ENCODE measurements at places on chromosomes 12 and 14.

DNA sequence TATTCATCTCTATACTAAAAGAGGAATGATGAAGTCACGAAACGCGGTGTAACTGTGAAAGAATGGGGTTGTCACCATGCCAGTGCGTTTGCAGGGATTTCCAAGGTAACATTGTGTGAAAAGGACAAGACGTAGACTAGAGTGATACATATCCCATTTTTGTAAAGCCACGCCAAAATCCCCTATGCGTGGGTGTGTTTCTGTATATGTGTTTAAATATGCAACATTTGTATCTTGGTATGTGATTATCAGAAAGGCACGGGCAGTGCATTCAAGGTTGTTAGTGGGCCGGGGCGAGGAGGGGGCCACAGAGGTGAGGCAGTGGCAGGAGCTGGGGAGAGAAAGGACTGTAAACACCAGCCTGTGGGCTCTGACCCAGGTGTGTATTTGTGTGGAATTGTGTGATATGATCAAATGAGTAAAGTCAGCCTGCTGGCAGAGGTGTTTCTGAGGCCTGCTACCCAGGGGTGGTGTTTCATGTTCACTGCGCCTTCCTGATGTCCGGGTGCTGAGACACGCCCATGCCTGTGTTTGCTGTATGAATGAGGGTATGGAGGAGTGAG is 137.8 kb downstream of the ADGRD1 start:
- no peak for DNase-seq

DNA sequence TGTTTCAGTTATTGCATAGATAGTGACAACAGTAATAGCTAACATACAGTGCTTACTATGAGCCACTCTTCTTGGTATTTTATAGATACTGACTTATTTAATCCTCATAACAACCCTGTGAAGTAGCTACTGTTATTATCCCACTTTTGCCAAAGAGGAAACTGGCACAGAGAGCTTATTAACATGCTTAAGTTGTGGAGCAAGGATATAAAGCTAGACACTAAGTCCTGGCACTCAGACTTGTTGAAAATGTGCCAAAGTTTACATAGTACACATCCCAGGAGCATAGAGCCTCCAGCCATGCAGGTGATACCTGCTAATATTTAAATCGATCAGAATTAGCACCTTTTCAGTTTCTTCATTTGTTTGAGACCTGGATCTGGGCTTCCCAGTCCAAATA is 41.8 kb downstream of the VEZT start:
- no peak for DNase-seq

- no peak for DNase-seq
These were observed 191.2 kb upstream of the DIO3 start for GRCh38 chr14:101369916-101370592.

- DNase-seq = peak; percentile 83
These were observed at the start of gene EVL for GRCh38 chr14:100065111-100065871. TSS of gene EVL (plus strand) at chr14:100065422. CDS start at chr14:100065501, 79 bp downstream.

GRCh38 chr12:118560733-118561132 is 184.4 kb downstream of the SUDS3 start:
- no peak for DNase-seq

GRCh38 chr14:89509891-89510290 is 92.9 kb upstream of the FOXN3 start:
- DNase-seq = no peak

GRCh38 chr12:40344312-40344711 is 119.5 kb downstream of the LRRK2 start:
- no peak for DNase-seq

GRCh38 chr12:12612358-12612757 is 682 bp downstream of the CREBL2 start:
- DNase-seq = no peak

DNA sequence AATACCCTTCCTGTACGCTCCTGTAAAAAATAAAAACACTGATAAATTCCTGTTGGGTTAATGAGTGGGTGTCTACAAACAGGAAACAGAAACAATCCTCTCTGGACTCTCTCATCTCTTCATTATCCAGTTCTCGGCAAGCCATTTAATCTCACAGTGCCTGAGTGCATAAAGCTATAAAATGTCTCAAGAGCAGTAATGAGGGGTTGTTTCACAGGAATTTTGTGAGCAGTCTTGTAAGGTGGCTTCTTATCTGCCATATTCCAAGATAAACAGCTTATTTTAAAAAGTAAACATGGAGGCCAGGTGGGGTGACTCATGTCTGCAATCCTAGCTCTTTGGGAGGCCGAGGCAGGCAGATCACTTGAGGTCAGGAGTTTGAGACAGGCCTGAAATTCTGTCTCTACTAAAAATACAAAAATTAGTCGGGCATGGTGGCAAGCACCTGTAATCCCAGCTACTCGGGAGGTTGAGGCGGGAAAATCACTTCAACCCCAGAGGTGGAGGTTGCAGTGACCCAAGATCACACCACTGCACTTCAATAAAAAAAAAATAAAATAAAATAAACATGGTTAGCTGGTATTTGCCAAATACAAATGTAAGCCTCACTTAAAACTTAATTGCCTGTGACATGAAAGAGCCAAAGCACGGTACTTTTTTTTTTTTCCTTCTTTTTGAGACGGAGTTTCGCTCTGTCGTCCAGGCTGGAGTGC is 54.0 kb downstream of the CLIP1 start:
- DNase-seq = no peak

GRCh38 chr14:44699391-44699790 is 192.3 kb upstream of the FSCB start:
- DNase-seq = no peak

DNA sequence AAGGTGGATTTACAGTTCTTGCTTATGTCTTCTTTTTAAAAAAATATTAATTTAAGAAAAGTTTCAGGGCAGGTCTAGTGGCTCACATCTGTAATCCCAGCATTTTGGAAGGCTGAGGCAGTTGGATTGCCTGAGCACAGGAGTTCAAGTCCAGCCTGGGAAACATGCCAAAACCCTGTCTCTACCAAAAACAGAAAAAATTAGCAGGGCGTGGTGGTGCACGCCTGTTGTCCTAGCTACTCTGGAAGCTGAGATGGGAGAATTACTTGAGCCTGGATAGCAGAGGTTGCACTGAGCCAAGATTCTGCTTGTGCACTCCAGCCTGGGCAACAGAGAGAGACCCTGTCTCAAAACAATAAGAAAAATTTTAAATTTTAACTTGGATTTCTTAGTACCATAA is 5.4 kb upstream of the TAS2R46 start:
- no peak for DNase-seq

- DNase-seq = peak; percentile 3
These were observed 2.7 kb downstream of the PTHLH start for GRCh38 chr12:27969624-27970400.

DNA sequence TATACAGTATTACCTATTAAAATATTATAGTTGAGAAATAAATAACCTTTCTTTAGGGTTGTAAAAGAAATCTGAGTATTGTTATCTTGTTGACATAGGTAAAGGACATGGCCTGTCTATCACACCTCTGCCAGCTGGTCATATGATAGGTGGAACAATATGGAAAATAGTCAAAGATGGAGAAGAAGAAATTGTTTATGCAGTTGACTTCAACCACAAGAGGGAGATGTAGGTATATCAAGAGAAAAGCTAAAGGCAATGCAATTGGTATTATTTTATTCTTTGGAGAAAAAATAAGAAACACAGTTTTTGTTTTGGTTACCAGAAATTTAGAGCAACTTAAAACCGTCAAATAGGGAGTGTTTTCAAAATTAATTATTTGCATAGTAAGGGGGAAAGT is 13.5 kb downstream of the CPSF2 start:
- DNase-seq = no peak

DNA sequence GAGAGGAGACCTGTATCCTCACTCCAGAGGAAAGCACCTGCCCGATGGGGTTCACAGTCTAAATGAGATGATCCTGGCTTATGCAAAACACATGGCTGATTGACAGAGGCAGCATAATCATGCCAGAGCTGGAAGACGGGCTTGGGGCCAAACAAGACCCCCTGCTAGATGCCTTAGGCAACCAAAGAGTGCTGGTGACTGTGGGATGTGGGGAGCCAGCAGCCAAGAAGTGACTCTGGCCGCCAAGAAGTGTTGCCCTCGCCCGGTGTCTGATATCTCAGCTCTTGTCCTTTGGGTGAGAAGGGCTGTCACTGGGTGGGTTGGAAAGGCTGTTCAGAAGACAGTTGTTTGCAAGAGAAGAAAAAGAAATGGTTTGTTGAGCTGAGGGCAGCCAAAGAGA is 56.7 kb downstream of the PLEKHG3 start:
- no peak for DNase-seq

- DNase-seq = no peak
These were observed 205.2 kb upstream of the GRIP1 start for GRCh38 chr12:66884091-66884490.

GRCh38 chr12:76713130-76713529 is 50.8 kb upstream of the ZDHHC17 start:
- DNase-seq = no peak

- no peak for DNase-seq
These were observed 252.1 kb upstream of the RTL1 start for GRCh38 chr14:101155575-101155974.

- DNase-seq = no peak
These were observed 45.1 kb upstream of the SYCP3 start for GRCh38 chr12:101784376-101784775.

GRCh38 chr12:3492793-3493042 is 1.7 kb downstream of the PRMT8 start:
- DNase-seq = no peak

DNA sequence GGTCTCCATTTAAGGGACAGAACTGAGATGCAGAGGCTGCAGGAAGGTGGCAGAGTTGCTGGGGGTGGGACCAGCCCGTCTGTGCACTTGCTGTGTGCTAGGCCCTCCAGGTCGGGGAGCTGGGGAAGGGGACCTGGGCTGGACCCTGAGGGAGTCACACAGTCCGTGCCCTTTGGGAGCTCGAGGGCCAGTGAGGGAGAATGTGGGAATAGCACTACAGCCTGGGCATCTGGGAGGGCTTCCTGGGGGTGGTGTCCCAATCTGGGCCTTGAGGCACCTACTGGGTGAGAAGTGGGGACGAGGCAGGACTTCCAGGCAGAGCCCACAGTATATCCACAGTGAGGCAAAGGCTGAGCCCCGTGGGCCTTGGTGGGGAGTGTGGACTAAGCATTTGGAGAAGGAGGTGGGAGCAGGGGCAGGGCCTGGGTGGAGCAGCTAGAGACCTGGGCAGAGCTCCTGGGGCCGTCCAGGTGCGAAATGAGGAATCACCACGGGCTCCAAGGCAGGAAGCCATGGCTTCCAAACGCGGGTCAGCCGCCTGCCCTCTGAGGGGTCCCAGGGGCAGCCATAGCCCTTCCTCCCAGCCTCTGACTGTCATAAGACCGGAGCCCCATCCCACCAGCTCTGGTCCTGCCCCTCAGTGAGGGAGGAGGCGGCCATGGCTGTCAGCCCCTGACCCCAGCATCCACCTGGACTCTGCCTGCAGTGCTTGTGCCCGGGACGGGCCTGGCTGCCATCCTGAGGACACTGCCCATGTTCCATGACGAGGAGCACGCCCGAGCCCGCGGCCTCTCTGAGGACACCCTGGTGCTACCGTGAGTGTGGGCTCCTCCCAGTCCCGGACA is 6.6 kb downstream of the ASPG start:
- no peak for DNase-seq

Data from T-cell (primary cell).